ENCODE measurements at places on chromosomes 5 and 9.
A peak's percentile ranks its signal among the peaks of the same experiment; 100 is the strongest.

GRCh38 chr5:32165-32564, 59.8 kb upstream of the PLEKHG4B start:
- peaks cover 2% of the 10 kb centered on the region for H3K27me3 ChIP-seq
- no peak for DNase-seq
- no peak overlapping the region for H3K4me3 ChIP-seq
- no peaks in the 10 kb centered on the region for H3K36me3 ChIP-seq
- H3K4me1 ChIP-seq, result peaks cover 4% of the 10 kb centered on the region

- peaks cover 16% of the 10 kb centered on the region for H3K4me1 ChIP-seq
- DNase-seq, result peak; percentile 53
- H3K27me3 ChIP-seq, result no peaks in the 10 kb centered on the region
- peak overlapping the region; percentile 77 for H3K4me3 ChIP-seq
These were observed 15.7 kb downstream of the SQSTM1 start for GRCh38 chr5:179836225-179837019.

- H3K4me3 ChIP-seq, result no peak overlapping the region
- H3K36me3 ChIP-seq, result no peaks in the 10 kb centered on the region
- H3K27ac ChIP-seq, result no peak overlapping the region
- H3K27me3 ChIP-seq, result peaks cover 4% of the 10 kb centered on the region
- no peaks in the 10 kb centered on the region for H3K4me1 ChIP-seq
These were observed 168.5 kb downstream of the HMHB1 start for GRCh38 chr5:143980506-143980905.

- peaks cover 6% of the 10 kb centered on the region for H3K4me1 ChIP-seq
- H3K4me3 ChIP-seq, result no peak overlapping the region
- DNase-seq, result no peak
- no peak overlapping the region for H3K27ac ChIP-seq
These were observed 84.7 kb downstream of the IQGAP2 start for GRCh38 chr5:76487821-76488220.

GRCh38 chr5:142842994-142843905, 73.1 kb downstream of the ARHGAP26 start:
- no peak overlapping the region for H3K4me3 ChIP-seq
- peaks cover 22% of the 10 kb centered on the region for H3K4me1 ChIP-seq
- no peaks in the 10 kb centered on the region for H3K36me3 ChIP-seq
- no peaks in the 10 kb centered on the region for H3K27me3 ChIP-seq

- H3K27ac ChIP-seq, result no peak overlapping the region
- peaks cover 17% of the 10 kb centered on the region for H3K4me1 ChIP-seq
- no peak for DNase-seq
- no peaks in the 10 kb centered on the region for H3K36me3 ChIP-seq
- H3K4me3 ChIP-seq, result no peak overlapping the region
- H3K27me3 ChIP-seq, result peaks cover 5% of the 10 kb centered on the region
These were observed 33.6 kb downstream of the SNX30 start for GRCh38 chr9:112784020-112784785.

- H3K27ac ChIP-seq, result no peak overlapping the region
- no peak overlapping the region for H3K4me3 ChIP-seq
- H3K36me3 ChIP-seq, result peaks cover 26% of the 10 kb centered on the region
- peaks cover 47% of the 10 kb centered on the region for H3K4me1 ChIP-seq
- no peak for DNase-seq
- H3K27me3 ChIP-seq, result peaks cover 39% of the 10 kb centered on the region
These were observed 59.3 kb upstream of the CDKN2B start for GRCh38 chr9:22068369-22068768.

All from T-helper 2 cell treated with Interferon-gamma antibody and Interleukin-4, amounts not matched to agents 5 μg/mL and 100 μg/mL, for 36 hours (primary cell).